Daoy (cell line): ENCODE measurements at places on chromosomes 16 and 17. TPM values are rescaled to one million over a fixed set of nuclear protein-coding genes. Genes with fewer than 3 reads are reported as not detected.

The ZNF205 gene
- total RNA-seq: 6.6 and 10.5 TPM in 2 replicates

The PPP1R1B gene
- not detected in 2 replicates for total RNA-seq

The ARL17A gene
- total RNA-seq: 4.3 and 6.3 TPM in 2 replicates

The CD300H gene
- not detected in 2 replicates for total RNA-seq

The GRB7 gene
- total RNA-seq: 0.11 and 0.15 TPM in 2 replicates

The TPSG1 gene
- 0.23 TPM in 1 of 2 replicates, not detected in the other for total RNA-seq

The ZNF267 gene
- 20.8 and 23.2 TPM in 2 replicates for total RNA-seq

The CETP gene
- not detected in 2 replicates for total RNA-seq

The IGFALS gene
- not detected in 2 replicates for total RNA-seq

The TAC4 gene
- total RNA-seq: not detected in 2 replicates

The TMC8 gene
- not detected in 2 replicates for total RNA-seq

The MARCHF10 gene
- 0.42 TPM in 1 of 2 replicates, not detected in the other for total RNA-seq

GRCh38 chr17:9079461-9080103 lies 58.3 kb downstream of the NTN1 start:
- DNase-seq: no peak

DNA sequence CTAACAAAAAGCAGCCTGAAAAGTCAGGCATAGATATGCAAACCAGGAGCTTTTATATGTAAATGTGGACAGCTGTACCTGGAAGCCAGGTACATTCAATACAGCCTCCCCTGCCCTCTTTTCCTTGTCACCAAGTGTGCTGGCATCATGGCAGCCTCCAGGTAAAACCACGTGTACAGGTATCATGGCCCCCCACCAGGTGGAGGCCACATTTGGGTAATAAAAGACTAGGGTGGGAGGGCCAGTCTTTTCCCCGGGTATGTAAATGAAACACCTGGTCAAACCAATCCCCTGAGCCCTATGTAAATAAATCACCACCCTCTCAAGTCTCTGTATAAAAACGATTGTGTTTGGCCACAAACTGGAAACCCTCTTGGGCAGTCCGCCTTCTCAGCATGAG lies 226.4 kb upstream of the GOT2 start:
- DNase-seq: no peak

GRCh38 chr17:75047398-75048098 lies 523 bp downstream of the KCTD2 start:
- DNase-seq: peak; percentile 21

DNA sequence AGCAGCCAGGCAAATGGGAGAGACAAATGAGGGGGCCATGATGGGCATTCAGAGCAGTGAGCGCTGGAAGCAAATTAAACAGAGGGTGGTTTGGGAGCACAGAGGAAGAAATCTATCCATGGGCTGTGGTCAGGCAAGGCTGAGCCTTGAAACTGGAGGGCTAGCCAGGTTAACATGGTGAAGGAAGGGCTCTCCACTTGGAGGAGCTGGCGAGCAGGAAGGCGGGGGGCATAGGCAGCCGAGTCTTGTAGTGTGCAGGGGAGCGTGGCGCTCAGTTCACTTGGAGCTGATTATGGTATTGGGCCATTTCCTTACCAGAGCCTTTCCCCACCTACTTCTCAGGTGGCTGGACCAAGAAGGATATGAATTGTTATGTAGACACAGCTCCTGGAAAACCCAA lies 189.7 kb downstream of the SNX29 start:
- DNase-seq: no peak

GRCh38 chr17:43613917-43614316 lies 47.8 kb downstream of the MEOX1 start:
- DNase-seq: no peak

GRCh38 chr16:12087901-12088421 lies 111.4 kb downstream of the SNX29 start:
- no peak for DNase-seq

GRCh38 chr17:33072421-33073161 lies 80.9 kb downstream of the SPACA3 start:
- peak; percentile 65 for DNase-seq

- DNase-seq: no peak
These were observed 81.2 kb upstream of the CACNG3 start for GRCh38 chr16:24174957-24175356.

- no peak for DNase-seq
These were observed 8.3 kb downstream of the PIPOX start for GRCh38 chr17:29051194-29051593.

DNA sequence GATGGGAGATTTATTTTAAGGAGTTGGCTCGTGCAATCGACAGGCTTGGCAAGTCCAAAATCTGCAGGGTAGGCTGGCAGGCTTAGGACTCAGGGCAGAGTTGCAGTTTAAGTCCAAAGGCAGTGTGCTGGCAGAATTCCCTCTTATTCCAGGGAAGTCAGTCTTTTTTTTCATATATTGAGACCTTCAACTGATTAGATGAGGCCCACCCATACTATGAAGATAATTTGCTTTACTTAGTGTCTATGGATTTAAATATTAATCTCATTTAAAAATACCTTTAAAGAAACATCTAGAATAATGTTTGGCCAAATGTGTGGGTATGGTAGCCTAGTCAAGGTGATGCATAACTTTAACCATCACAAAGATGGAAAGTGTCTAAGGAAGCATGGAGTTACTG lies 99.8 kb downstream of the CNTNAP4 start:
- no peak for DNase-seq

- DNase-seq: no peak
These were observed 395 bp downstream of the STXBP4 start for GRCh38 chr17:54968988-54969332.

GRCh38 chr17:29125651-29126050 lies 54.5 kb downstream of the MYO18A start:
- no peak for DNase-seq

GRCh38 chr17:12637015-12637414 lies 28.7 kb upstream of the MYOCD start:
- DNase-seq: peak; percentile 97

GRCh38 chr17:8875436-8875835 lies 8.0 kb upstream of the PIK3R6 start:
- no peak for DNase-seq

GRCh38 chr16:76897816-76898215 lies 293.2 kb upstream of the MON1B start:
- no peak for DNase-seq

- no peak for DNase-seq
These were observed 248.9 kb downstream of the SHISA9 start for GRCh38 chr16:13150181-13150885.

DNA sequence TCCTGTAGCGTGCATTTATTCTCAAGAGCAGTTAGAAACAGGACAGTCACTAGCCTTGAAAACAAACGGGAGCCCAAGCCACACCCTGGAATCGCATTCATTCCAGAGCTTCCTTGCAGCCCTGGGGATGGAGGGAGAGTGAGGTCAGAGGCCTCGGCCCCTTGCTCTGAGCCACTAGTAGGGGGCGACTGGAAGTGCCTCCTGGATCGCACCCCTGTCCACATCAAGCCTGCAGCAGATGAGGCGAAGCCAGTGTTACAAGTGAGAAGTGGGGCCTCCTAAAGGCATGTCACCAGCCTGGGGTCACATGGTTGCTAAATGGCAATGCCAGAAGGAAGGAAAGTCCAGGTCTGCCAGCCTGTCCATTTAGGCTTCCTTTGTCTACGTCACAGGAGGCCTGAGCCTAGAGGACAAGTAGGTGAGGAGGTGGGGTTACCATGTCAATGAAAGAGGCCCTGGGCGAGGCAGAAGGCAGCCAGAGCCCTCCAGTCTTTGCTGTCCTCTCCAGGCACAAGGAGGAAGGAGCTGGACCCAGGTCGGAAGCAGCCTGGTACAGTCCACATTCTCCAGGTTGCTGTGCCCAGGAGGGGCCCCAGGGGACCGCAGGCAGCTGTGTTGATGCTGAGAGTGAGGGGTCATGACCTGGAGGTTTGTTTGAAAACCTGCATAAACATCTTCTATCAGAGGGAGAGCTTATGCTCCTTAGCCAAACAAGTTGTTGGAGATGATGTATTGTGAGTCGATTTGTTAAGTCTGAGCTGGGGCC lies 3.0 kb upstream of the RCVRN start:
- no peak for DNase-seq

- no peak for DNase-seq
These were observed 716 bp upstream of the HIC1 start for GRCh38 chr17:2054262-2054511.

DNA sequence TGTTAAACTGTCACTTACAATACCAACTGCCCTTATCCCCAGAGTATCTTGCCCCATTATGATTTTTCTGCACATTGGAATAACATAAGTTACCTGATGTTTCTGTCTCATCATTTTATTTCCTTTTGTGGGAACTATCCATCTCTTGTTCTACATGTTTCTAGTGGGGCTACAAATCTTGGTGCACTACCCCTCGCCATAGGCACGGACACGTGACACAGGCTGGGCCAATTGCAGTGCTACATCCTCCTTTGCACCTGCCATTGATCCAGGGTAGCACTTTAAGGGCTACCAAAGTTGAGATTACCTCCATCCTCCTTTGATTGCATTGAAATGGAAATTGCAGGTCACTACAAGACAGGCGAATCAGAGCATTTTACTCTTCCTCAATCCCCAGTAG lies 14.2 kb upstream of the SYT17 start:
- no peak for DNase-seq

- DNase-seq: no peak
These were observed 392.5 kb downstream of the HS3ST3B1 start for GRCh38 chr17:14693382-14693781.

DNA sequence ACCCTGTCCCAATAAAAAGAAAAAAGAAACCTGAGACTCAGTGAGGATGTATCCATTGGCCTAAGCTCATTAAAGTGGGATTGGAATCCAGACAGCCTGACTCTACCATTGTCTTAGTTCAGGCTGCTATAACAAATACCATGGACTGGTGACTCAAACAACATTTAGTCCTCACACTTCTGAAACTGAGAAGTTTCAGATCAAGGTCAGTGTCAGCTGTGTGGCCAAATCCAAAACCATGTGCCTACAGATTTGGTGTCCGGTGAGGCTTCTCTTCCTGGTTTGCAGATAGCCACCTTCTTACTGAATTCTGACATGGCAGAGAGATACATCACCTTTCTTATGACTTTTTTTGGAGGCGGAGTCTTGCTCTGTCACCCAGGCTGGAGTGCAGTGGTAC lies 53.3 kb upstream of the KDM8 start:
- DNase-seq: no peak

GRCh38 chr16:55046513-55046912 lies 115.8 kb downstream of the IRX5 start:
- DNase-seq: no peak

DNA sequence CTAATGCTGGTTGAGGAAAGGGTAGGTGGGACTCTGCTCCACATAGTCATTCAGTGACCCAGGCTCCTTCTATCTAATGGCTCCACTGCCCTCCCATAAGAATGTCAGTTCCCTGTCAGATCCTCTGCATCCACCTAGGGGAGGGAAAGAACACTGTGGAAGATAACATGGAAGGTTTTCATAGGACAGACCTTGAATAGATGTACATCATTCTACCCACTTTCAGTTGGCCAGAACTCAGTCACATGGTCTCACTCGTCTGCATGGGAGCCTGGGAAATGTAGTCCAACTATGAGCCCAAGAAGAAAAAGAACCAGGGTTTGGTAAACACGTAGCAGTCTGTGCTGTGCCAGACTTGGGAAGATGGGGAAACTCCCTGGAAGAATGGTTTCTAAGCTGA lies 27.1 kb upstream of the SCNN1B start:
- peak; percentile 29 for DNase-seq

DNA sequence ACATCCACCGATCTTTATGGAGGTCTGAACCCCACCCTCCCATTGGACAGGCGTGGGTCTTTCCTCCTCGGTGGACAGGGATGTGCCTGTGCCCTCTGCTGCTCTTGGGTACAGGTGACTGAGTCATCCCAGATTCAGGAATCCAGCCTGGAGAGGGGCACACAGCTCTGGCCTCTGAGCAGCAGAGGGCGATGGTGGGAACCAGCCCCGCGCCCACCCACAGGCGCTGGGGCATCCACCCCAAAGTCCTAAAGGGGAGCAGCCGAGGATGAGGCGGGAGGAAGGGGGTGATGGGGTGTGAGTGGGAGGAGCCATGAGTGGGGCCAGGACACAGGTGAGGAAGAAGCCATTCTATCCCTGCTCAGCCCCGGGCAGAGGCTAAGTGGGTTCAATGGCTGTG lies 35.0 kb downstream of the ENGASE start:
- DNase-seq: peak; percentile 30

DNA sequence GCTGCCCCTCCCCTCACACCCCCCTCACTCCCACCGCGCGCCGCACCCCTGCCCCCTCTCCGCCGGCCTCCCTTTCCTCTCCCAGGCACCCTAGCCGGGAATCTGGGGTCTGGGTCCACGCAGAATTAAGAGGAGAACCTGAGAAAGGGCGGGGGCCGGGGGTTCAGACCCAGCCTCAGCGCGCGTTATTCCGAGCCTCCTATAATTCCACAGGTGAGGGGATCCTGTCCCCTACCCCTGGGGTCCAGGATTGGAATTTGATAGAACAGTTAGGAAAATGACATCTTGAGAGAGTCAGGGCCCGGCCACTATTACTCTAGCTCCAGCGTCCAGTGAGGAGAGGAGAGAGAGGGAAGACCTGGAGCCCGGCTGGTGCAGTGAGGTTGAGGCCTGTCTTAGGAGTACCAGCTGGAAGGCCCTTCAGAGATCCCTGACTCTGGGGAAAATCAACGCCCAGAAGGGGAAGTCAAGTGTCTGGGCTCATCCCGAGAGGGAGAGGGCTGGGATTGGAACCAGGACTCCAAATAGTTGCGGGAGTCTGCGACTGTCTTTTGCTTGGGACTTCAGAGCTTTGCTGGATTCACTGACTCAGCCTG lies 17.3 kb downstream of the GRB7 start:
- no peak for DNase-seq

DNA sequence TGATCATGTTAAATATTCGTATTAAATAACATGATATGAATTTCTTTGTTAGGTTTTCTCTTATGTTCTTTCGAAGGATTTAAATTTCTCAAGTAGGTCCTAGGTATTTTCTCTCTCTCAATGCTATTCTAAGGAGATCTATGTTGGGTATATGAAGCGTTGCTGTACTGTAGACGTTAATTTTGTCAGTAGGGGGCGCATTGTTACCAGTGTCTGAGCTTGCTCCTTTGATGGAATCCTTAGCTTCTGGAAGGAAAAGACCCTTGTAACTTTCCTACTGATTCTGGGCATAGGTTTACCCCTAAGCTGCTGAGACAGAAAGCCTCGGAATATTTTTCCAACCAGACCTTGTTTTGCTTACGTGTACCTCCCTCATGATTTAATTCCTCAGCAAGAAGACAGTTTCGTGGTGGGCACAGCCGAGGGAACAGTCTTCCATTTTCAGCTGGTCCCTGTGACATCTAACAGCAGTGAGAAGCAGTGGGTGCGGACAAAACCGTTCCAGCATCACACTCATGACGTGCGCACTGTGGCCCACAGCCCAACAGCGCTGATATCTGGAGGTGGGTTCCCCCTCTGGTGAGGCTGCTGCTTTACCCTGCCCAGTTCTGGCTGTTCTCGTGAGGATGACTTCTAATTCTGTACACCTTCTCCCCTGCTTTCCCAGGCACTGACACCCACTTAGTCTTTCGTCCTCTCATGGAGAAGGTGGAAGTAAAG lies 17.9 kb downstream of the UTP4 start:
- peak; percentile 44 for DNase-seq
